Right ventricle myocardium inferior (tissue), 1 donor: ENCODE measurements at places on chromosomes 3 and 15. TPM values are rescaled to one million over a fixed set of nuclear protein-coding genes. Genes with fewer than 3 reads are reported as not detected.

Gene SNTN
- total RNA-seq, result not detected

DNA sequence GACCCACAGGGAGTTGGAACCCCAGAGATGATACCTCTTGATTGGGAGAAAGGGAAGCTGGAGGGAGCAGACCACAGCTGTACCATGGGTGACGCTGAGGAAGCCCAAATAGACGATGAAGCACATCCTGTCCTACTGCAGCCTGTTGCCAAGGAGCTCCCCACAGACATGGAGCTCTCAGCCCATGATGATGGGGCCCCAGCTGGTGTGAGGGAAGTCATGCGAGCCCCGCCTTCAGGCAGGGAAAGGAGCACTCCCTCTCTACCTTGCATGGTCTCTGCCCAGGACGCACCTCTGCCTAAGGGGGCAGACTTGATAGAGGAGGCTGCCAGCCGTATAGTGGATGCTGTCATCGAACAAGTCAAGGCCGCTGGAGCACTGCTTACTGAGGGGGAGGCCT, 201.1 kb downstream of the AKAP13 start:
- peak; percentile 90 for DNase-seq

DNA sequence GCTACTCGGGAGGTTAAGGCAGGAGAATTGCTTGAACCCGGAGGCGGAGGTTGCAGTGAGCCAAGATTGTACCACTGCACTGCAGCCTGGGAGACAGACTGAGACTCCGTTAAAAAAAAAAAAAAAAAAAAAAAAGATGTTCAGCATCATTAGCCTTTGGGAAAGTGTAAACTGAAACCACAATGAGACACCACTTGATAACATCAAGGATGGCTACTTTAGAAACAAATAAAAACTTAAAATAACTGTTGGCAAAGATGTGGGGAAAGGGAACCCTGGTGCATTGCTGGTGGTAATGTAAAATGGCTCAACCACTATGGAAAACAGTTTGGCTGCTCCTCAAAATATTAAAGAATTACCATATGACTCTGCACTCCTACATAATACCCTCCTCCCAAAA, 1.9 kb downstream of the LEO1 start:
- DNase-seq, result no peak

- DNase-seq, result no peak
These were observed 60.2 kb downstream of the TRAT1 start for GRCh38 chr3:108882762-108883161.

- DNase-seq, result no peak
These were observed 201.8 kb downstream of the CNTN6 start for GRCh38 chr3:1294586-1294985.

DNA sequence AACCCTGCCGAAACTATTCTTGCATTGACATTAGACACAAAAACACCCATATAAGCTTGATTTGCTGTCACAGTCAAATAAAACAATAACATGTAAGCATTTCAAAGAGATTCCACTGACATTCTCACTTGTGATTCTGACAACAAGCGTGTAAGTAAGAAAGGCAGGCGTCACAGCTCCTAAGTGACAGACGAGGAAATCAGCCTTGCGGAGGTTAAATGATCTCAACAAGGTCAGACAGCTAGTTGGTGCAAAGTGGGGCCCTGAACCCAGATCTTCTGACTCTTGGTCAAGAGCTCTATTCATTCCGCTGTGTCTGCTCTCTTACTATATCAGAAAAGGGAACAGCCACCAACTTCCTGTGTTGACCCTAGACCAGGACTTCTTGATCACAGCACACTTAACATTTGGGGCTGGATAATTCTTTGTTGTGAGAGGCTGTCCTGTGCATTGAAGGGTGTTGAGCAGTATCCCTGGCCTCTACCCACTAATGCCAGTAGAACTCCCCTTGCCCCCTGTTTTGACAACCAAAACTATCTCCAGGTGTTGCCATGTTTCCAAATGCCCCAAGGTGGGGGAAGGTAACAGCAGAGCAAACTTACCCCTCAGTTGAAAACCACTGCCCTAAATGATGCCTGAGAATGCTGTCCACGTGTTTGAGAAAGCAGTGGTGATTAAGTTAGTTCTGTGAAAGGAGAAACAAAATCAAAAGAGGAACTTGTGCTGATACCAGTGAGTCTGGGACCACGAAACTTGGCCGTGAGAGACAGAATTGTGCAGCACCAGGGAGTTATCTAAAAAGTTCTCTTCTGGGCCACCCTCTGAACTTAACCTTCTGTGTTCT, 86.1 kb downstream of the LIPC start:
- DNase-seq, result no peak

DNA sequence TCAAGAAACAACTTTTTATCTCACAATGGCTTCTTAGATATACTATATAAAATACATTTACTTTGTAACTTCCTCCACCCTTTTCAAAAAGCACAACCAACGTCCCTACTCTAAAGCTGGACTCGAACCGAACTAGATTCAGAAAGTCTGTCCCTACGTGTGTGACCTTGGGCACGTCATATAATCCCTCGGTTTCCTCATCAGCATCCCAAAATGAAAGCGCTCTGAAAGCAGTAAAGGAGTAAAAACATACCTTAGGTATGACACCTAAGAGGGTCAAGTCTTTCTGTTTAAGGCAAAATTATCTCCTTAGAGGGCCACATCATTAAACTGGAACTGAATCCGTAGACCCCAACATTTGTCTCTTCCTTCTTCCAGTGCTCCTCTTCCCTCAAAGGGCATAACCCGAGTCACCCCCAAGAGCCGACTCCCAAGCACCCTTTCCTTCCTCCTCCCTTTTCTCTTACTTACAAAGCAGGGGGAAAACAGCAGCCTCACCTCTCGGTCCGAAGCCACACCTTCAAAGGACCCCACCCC, 663 bp downstream of the PDCD10 start:
- DNase-seq, result no peak

Gene ANKUB1
- not detected for total RNA-seq

GRCh38 chr15:70093481-70094319, 4.0 kb downstream of the TLE3 start:
- no peak for DNase-seq

Gene FMN1
- 3.3 TPM for total RNA-seq

DNA sequence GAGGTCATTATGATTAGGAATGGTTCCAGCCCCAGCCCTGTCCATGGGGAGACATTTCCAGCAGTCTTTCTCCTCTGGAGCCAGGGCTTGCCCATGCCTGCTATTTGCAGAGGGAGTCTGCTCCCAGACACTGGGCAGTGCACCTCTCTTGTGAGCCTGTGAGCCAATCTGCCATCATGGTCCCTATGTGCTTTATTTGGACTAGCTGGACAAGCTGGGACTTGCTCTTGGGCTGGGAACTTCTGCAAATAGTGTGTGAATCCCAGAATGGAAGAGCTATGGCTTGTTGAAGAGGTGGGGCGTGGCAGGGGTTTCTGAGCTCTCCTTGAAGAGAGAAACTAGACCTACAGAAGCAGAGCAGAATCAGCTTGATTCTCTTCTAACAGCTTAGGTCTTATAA, 53.7 kb upstream of the KY start:
- DNase-seq, result no peak

Gene MON1A
- total RNA-seq, result 7.7 TPM

DNA sequence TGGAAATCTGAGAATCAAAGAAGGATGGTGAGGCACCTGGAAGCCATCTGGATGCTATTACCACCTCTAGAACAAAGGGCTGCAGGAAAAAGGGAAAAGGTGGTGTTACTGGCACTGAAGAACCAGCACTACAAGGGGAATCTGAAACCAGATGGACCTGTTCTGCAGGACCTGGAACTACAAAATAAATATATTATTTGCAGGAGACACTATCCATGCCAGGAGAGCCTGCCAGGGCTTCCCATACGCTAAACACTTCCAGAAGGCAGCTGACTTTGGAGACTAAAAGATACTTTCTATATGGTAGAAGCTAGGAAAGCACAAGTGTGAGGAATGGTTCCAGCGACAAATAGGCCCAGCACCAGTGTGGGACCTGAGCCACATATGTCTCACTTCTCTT, 83.4 kb upstream of the POU1F1 start:
- DNase-seq, result no peak

GRCh38 chr15:65072027-65072426, 4.2 kb upstream of the RASL12 start:
- DNase-seq, result peak; percentile 53
